Esophagus squamous epithelium (tissue), 5 donors: ENCODE measurements at places on chromosomes 12 and 14. TPM values are rescaled to one million over a fixed set of nuclear protein-coding genes. Genes with fewer than 3 reads are reported as not detected.

The FGD6 gene
- total RNA-seq = 10.0 TPM

GRCh38 chr12:2076196-2076570 lies 23.4 kb downstream of the CACNA1C start:
- peaks cover 28% of the 10 kb centered on the region for H3K4me1 ChIP-seq
- peak overlapping the region; percentile 68 for H3K27ac ChIP-seq
- no peaks in the 10 kb centered on the region for H3K36me3 ChIP-seq
- H3K4me3 ChIP-seq = peak overlapping the region; percentile 25
- H3K27me3 ChIP-seq = no peaks in the 10 kb centered on the region
- DNase-seq = no peak

- peak overlapping the region; percentile 90 for H3K27ac ChIP-seq
- peaks cover 64% of the 10 kb centered on the region for H3K4me1 ChIP-seq
- no peaks in the 10 kb centered on the region for H3K36me3 ChIP-seq
- H3K27me3 ChIP-seq = no peaks in the 10 kb centered on the region
Observed at GRCh38 chr12:52949413-52950331, 754 bp downstream of the KRT18 start.

DNA sequence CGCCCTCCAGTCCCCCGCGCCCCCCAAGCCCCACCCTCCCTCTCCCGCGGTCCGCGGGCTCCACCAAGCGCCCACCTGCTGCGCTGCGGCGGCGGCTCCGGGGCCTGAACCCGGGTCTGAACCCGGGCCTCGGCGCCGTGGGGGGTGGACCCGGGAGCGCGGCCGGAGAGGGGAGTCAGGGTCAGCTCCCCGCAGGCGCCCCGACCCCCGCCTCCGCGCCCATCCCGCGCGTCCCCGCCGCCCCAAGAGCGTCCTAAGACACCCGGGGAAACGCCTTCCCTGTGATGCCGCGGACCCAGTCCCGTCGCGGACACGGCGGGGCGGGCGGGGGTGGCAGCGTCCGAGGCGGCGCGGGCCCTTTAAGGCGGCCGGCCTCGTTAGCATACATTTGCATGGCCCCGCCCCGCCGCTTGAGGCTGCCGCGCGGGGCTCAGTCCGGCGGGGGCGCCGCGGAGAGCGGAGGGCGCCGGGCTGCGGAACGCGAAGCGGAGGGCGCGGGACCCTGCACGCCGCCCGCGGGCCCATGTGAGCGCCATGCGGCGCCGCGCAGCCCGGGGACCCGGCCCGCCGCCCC lies at the start of gene MMP17:
Gene MMP17 (plus strand): TSS at position 433 of the 574 bp plus-strand sequence. CDS start 102 bp downstream, at position 535.
- DNase-seq = no peak
- no peak within 1 kb of the TSS for H3K27ac ChIP-seq
- peaks cover 67% of the 10 kb centered on the region for H3K4me1 ChIP-seq

DNA sequence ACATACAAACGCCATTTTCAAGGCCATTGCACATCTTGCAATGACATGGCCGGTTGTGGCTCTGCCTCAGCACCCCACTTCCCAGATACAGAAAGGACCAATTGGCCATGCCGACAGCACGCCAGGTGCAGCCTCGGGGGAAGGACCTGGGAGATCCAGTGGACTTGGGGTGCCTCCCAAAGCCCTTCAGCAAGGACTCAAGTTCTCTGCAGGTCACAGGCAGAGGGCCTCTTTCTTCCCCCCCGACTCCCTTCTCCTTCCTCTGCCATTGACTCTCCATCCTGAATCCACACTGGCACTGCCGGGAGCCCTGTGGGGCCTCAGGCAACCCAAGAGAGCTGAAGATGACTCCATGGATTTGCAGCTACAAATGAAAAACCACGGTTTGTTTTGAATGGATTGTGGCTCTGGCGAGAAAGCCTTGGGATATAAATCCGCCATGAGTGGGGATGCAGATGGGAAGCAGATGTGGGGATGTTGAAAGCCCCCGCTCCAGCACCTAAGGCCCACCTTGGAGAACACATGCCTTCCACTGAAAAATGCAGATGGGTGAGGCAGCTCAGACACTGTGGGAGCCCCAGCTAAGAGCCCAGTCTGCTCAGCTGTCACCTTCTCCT lies 35.1 kb upstream of the LTBP2 start:
- H3K4me3 ChIP-seq = no peak overlapping the region
- no peaks in the 10 kb centered on the region for H3K36me3 ChIP-seq
- H3K27me3 ChIP-seq = peaks cover 5% of the 10 kb centered on the region
- DNase-seq = no peak
- peak overlapping the region; percentile 51 for H3K27ac ChIP-seq

DNA sequence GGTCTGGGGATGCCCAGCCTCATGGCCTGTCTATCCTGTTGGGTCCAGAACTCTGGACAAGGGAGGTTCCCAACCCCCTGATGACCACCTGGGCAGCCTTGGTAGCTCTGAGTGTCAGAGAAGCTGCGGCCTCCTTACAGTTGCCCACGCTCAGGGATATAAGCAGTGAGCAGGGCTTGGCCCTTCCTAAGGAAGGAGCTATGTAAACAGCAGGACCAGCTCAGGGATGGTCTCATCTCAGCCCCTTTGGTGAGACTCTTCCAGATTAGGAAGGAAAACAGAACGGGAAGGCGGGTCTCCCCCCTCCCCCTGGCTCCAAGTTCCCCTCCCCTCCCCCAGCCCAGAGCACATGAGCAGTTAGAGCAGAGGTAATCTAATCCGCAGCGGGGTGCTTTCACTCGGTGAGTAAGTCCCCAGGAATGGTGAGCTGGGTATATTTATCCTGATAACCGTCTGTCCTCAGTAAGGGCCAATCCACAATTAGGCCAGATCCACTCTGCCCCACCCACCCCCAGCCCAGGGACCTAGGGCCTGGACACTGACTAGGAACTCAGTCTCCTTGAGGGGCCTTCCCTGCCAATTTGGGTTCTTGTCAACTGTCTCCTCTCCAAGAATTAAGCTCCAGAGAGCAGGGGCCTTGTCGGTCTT lies 29.5 kb upstream of the RPLP0 start:
- peak overlapping the region; percentile 74 for H3K27ac ChIP-seq
- H3K36me3 ChIP-seq = no peaks in the 10 kb centered on the region
- DNase-seq = no peak
- no peak overlapping the region for H3K4me3 ChIP-seq
